Fibroblast of skin of abdomen (primary cell): ENCODE measurements at places on chromosomes 1 and 21.
A peak's percentile ranks its signal among the peaks of the same experiment; 100 is the strongest.

- DNase-seq, result no peak
These were observed 608 bp upstream of the MX2 start for GRCh38 chr21:41361053-41361785.

- no peak for DNase-seq
These were observed 219.7 kb upstream of the PLD5 start for GRCh38 chr1:242743983-242744780.

DNA sequence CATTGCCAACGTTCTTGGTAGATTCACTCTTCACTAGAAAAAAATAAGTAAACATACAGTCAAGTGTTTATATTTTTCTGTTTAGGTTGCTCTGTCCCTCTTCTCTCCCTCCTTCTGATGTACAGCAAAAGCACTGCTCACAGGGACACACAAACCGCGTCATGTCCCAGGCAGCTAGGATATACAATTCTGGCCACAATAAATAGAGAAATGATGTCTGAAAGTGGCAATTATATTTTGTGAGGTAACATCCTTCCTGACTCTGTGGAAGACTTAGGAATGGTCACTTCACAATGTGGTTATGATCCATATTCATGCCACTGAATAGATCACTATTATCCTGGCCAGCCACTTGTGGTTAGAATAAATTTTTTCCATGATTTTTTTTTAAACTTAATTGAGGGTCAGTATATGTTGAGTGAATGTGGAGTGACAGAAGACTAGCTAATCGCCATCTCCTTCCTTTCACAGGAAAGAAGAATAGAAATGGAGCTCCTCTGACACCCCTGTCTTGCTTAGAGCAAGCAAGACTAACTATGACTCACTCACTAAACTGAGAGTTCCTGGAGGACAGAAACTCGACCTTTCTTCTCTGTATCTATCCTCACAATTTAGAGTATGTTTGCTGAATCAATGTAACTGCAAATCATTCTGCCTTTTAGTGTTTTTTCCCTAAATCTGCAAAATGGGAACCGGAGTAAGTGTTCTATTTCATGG lies 54.0 kb downstream of the ZNHIT6 start:
- DNase-seq, result peak; percentile 36

DNA sequence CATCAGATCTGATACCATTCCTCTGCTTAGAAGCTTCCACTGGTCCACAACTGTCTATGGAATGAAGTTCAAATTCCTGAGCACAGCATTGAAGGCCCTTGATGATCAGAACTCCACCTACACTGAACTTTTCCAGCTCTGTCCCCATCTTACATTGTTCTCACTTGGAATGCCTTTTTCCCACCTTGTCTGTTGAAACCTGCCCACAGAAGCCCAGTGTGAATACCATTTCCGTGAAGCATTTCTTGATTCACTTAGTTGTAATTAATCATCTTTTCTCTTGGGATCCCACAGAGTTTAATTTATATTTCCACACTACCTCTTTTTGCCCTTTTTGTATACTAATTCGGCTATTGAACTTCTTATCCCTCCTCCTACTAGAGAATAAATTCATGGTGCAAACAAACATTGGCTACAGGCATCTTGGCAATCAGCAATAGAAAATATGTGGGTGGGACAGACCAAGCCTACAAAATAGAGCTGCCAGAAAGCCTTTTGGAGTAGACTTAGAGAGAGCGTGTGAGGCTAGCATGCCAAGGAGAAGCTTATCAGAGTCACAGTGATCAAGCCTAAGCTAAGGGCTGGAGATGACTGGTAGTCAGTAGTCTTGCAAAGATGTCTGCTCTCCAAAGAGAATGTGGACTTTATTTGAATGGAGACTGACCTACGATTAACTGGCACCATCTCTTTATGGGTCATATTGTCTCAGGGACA lies 26.1 kb downstream of the NHLH2 start:
- DNase-seq, result no peak

- peak; percentile 3 for DNase-seq
These were observed 149.5 kb upstream of the NEGR1 start for GRCh38 chr1:72431810-72432209.

DNA sequence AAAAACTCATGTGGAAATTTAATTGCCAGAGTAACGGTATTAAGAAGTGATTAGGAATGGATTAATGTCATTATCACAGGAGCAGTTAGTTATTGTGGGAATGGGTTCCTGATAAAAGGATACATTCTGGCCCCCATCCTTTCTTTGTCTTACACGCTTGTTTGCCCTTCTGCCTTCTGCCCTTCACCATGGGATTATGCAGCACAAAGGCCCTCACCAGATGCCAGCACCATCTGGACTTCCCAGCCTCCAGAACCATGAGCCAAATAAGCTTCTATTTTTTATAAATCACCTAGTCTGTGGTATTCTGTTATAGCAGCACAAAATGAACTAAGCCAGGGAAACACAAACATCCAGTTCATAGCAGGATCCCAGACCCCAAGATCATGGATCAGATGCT lies 33.9 kb upstream of the POU2F1 start:
- DNase-seq, result no peak

DNA sequence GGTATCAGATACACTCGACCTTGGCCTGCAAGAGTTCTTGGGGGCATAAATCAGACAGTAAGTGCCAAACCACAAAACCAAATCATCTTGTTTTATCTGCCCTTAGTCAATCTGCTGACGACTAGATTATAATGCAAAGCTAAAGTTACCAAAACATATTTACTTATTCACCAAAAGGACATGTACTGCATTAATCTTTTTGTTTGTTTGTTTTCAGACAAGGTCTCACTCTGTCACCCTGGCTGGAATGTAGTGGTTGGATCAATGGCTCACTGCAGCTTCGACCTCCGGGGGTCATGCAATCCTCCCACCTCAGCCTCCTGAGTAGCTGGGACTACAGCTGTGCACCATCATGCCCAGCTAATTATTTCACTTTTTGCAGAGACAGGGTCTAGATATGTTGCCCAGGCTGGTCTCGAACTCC lies 114.7 kb downstream of the APP start:
- no peak for DNase-seq

DNA sequence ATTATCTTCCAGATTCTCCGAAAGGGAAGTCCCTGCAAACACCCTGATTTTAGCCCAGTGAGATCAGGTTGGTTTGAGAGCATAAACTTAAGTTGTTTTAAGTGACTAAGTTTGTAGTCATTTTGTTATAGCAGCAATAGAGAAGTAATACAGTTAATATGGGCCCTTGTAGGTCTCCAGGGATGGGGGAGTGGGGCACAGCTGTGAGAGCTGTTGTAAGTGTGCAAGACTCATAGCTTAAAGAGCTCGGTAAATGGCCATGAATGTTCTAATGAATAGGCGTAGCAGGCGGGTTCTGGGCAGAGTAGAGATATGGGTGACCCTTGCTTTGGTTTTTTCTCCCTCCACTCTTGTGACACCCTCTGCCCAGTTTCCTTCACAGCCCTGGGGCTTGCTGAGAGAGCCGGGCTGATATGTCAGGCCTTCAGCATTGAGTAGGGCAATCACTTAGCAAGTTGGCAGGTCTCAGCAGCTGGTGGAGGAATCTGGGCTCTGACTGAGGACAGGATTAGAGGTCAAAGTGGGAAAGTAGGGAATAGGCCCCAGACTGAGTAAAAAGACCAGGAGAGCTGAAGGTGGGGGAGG lies 16.0 kb upstream of the ID3 start:
- no peak for DNase-seq

GRCh38 chr1:89697383-89697782 lies 64.5 kb downstream of the LRRC8C start:
- peak; percentile 65 for DNase-seq

DNA sequence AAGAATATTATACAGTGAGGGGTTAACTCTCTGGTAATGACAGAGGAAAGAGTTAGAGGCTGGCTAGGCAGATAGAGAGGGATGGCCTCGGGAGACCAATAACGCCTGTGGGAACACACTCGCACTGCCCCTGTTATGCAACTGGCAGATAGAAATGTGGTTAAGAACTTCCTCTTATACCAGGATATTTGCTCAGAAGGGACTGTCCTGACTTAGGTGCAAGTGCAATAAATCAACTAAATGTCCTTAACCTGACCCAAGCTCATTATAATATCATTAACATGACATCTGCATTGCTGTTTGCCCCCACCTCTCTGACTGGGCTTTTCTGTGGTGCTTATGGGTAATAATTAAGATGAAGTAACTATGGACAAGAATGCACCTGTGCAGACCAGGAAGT lies 1518.0 kb downstream of the NCAM2 start:
- DNase-seq, result no peak

DNA sequence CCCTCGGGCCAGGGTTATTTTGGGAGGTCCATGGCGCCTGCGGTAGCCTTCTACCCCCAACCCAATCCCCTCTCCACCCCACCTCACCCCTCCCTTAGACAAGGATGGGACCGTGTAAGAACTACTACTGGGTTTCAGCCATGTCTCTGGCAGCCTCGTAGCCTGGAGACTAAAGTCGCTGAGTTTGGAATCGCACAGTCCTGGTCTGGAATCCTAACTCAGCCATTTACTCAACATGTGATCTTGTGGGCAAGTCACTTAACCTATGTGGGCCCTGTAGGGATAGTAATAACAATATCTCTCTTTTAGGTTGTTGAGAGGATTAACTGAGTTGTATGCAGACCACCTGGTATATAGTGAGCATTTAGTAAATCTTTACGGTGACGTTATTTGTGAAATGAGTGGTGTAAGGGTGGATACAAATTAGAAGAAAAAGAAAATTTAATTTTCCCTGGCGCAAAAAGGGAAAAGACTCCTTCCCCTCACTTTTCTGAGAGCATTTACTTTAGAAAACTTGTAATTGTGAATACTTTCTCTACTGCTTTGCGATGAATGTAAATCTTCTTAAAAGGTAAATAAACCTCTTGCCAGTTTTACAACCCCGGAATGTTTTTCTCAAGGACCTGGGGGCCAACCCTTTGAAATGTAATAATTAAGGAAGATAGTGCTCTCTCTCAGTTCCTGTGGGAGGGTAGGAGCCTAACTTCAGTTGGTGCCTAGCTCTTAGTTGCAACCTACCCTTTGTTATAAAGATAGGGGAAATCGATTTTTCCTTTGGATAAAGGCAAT lies 615 bp upstream of the MRPS15 start:
- no peak for DNase-seq

DNA sequence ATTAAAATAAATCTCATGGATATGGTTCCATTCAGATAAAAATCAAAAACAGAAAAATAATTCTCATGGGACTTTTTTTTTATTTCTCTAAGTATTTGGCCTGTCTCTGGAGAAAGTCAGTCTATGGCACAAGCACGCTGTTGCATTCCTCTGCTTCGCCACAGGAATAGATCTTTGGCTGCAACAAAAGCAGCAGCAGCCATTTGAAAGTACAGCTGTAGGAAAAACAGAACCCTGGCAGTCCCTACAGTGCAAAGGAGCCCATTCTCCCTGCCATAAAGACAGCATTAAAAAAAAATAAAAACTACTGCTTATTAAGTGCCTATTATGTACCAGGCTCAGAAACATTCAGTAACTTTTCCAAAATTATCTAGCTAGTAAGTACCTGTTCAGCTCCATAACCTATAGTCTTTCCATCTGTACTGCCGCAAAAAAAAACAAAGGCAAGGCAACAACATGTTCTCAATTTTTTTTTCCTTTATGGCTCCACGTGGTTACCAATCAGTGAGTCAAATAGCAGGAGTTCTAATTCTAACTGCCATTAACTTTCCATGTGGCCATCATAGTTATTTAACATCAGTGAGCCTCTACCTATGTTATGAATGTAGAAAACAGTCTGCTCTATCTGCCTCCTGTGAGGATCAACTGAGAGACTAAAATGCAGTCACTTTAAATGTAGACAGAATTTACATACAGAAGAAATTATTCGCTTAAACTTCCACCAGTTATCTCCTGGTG lies 22.7 kb downstream of the SLC35D1 start:
- DNase-seq, result peak; percentile 56
